Upper lobe of left lung (tissue), 6 donors: ENCODE measurements at places on chromosomes 2 and 18. TPM values are rescaled to one million over a fixed set of nuclear protein-coding genes. Genes with fewer than 3 reads are reported as not detected.

HOXD10 gene
- total RNA-seq = not detected

LDLRAD4 gene
- total RNA-seq = 25.1 TPM

KDM3A gene
- 68.9 TPM for total RNA-seq

TFCP2L1 gene
- total RNA-seq = 39.2 TPM

SATB2 gene
- 9.4 TPM for total RNA-seq

DNAJC5G gene
- not detected for total RNA-seq
